ENCODE measurements at places on chromosomes 6 and 20.

DNA sequence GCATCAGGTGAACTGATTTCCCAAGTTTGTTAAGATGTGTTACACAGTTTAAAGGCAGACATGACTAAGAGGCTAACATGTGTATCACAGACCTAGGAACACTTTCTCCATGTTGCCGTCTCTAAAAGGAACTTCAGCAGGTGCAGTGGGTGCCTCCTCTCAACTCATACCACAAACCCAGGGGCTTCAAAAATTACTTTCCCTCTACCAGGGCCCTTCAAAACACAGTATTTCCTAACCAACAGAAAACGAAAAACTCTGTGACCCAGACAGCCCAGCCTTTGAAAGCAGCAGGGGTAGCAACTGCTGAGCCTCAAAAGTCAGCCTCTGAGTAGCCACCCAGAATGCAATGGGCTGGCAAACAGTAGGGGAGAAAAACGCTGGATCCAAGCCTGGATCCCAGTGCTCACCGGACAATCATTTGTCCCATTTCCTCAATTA lies 28.5 kb downstream of the B4GALT5 start:
- DNase-seq, result no peak

DNA sequence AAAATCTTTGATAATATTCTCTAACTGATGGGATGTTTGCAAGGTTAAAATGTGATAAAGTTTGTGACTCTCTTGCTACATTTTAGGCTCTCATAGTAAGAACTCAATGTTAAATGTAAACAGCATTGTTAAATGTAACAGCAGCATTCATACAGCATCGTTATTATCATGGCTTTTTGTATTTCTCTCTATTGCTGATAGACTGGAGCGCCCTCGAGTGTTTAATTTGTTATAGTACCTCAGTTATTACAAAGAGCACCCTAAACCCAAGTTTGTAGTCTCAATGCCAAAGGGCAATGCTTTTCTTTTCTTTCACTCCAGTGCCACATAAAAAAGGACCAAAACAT lies 14.9 kb upstream of the TTPAL start:
- DNase-seq, result no peak

- DNase-seq, result no peak
These were observed 31.4 kb downstream of the TSHZ2 start for GRCh38 chr20:53003420-53004154.

DNA sequence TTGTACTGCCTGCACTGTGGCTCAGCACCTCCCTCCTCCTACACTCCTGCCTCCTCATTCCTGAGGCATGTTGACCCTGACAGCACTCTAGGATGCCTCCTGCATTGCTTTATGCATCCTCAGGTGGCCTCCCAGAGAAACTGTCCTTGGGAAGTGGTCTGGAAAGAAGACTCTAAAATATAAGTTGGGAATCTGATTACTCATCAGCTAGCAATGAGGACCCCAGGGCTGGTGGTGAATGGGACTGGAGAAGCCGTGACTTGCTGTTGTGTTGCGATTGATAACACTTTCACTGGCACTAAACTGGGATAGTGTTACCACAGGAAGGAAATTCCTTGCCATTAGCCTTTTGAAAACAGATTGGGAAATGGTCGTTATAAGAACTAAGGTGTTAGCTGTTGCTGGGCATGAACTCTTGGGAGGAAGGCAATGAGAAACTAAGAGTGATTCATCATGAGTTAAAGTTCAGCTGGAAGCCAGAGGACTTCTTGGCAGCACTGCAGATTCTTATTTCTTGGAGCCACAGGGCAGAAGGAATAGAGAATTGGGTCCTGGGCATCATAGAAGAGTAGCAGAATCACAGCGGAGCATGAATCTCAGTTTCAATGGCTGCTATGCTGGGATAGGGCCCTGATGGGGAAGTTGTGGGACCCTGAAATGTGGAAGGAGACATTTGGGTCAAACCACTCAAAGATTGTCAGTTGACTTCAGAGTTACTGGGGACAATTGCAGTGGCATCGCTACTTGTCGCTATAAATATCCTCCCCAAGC lies 10.1 kb upstream of the SIRPD start:
- no peak for DNase-seq

DNA sequence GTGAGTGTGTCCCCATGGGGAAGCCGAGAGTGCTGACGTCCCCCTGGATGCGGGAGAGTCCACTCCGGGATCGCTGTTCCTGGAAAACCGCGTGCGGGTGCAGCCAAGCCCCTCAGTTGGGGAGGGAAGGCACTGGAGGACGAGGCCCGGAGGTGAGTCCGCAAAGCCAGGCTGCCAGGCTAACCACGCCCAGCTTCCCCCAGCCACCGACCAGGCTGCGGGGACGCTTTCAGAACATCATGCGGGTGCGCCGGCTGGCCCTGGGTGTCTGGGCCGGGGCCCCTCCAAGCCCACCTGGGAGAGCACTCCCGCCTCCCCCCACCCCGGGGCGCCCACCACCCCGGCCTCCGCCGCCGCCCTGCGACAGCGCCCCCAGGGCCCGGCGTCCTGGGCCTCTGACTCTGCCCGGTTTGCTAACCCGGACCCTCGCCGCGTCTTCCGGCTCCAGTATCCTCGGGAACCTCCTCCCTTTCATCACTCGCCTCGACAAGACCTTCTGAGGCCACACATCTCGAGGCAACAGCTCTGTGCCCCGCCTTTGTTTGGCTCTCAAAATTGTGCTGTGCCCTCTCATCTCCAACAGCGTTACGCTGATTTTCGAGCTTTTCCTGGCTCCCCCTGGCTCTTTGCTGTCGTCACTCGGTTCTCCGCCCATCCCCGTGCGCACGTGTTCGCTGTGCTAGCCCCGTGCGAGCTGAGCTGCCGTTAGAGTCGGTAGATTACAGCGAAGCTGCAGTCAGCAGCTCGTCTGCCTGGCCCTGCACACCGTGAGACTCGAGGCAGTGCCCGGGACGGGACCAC lies 47.1 kb upstream of the ENTPD6 start:
- no peak for DNase-seq

DNA sequence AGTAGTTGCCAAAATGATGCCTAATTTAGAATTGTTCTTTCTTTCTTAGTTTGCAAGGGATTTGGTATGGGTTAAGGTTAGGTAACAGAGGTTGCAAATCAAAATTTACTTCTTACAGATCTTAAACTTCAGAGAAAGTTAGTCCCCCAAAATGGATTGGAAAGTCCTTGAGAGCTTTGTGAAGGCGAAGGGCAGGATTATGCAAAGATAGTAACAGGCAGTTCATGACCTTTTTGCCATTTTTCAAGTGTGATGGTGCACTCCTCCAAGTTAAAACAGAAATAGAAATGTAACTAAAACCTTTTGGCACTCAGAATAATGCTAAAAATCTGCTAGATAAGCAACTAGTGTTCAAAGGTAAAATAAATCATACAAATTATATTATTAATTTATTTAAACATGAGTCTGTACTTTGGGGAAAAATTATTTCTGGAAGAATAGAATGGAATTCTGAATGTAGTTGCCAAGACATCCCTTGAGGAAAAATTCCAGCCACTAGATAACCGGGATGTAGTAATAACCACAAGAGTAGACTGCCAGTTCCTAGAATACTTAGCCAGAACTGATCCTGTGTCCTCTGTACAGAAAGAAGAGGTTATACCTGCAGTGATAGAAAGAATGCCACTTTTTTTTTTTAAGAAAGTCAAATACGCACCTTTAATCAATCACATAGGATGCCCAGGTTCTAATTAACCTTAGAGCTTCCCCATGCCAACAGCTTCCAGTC lies 31.8 kb upstream of the DAAM2 start:
- no peak for DNase-seq

- DNase-seq, result no peak
These were observed 326.4 kb upstream of the MARCKS start for GRCh38 chr6:113530769-113531168.

DNA sequence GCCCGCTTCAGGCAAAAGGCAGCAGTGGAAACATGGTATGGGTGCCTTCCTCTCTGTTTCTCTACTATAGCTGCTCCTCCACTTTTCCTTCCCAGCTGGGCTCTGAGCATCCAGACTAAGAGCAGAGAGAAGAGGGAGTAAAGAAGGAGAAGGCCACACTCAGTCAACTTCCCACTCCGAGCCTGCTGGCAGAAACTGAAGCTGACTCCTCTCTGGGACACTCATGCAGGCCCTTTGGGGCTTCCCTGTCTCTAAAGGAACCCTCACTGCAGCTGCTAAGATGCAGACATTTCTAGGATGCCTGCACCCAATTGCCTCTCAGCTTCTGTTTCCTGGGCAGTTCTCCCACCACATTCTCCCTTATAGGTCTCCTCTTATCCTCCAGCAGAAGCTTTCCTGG lies 88.9 kb downstream of the FRK start:
- no peak for DNase-seq

- DNase-seq, result no peak
These were observed 29.2 kb upstream of the HTR1B start for GRCh38 chr6:77492530-77492929.

- DNase-seq, result no peak
These were observed 35.5 kb upstream of the BMP2 start for GRCh38 chr20:6732001-6732447.

GRCh38 chr6:142266060-142266459 lies 35.7 kb upstream of the ADGRG6 start:
- DNase-seq, result no peak

GRCh38 chr6:25194172-25194678 lies 84.9 kb upstream of the CARMIL1 start:
- DNase-seq, result no peak

DNA sequence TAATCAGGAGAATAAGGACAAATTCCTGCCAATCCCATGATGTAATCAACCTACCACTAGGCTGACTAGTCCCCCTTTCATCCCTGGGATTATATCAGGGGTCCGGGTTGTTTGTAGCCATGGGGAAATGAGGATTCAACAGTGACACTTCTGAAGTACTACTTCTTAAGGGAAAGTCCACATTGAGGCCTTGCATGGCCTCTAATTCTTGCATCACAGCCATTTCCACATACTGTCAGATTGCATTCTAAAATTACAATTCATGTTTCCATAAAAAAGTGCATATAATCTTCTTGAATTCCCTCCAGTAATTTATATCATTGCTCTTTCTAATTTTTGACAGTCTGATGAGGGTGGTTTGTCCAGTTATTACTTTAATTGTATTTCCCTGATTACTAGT lies 184.2 kb downstream of the PHF3 start:
- no peak for DNase-seq

DNA sequence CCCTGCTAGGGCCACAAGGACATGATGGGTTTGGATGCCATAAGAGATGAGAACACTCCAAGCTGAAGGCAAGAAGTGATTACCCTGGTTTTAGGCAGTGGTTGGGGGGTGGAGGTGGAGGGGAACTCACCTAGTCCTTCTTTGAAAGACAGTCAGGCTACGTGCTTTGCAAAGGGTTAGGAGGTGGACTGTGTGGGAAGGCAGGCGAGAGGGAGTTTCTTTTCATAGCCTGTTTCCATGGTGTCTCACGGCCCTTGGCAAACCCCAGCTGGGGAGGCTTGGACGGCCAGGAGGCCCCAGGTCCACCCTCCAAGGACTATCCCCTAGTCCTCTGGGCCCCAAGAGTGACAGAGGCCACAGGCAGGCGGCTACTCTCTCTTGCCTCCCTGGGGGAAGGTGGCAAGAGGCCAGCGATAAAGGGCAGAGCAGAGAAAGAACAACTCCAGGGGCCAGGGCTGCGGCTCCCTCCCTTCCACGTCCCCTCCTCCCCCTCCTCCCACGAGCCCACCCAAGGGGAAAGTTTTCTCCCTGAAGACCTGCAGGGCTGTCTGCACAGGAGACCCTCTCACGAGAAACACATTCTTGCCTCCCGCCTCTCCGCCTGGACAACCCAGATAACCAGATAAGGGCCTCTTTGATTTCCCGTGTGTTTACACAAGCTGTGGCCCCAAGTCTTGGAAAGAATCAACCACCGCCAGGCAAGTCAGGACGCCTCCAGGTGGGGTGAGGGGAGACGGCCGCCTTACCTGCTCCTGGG lies 74.4 kb downstream of the NOL4L start:
- no peak for DNase-seq

DNA sequence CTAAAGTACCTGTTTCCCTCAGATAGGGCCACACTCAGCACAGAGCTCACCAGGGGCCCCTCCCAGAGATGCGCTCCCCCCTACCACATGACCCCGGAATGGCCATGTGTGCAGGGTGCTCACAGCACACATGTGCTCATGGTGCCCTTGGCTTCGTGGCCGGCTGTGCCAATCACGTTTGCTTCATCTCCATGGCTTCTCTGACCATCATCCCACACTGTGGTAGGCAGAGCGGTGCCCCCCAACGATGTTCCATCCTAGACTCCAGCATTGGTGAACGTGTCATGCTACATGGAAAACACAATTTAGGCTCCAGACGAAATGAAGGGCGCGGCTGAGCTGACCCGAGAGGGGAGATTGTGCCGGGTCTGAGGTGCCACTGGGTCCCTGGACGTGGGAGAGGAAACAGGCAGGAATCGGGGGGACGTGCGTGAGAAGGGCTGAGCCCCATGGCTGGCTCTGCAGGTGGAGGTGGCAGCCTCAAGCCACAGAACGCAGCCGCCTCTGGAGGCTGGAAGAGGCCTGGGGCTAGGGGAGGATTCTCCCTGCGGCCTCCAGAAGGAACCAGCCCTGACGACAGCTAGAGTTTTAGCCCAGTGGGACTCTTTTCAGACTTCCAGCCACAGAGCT lies 126.5 kb downstream of the DLL1 start:
- no peak for DNase-seq

- DNase-seq, result no peak
These were observed 133.7 kb downstream of the RCAN2 start for GRCh38 chr6:46357591-46357990.

DNA sequence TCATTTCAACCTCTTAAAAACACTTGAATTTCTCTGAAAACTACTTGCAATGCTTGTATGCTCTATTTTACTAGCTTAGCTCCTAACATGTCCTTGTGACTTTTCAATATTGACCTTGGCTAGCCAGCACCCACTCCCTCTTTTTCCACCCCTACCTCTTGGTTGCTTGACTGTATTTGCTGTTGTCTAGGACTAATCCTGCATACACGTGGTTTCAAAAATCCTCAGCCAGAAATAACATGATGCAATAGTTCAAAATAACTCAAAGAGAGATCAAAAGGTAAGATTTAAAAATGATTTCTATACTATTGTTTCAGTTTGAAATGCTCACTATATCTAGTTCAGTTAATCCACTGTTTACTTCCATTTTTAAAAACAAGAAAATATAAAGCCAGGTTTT lies 102.3 kb upstream of the TBX18 start:
- DNase-seq, result no peak
